ENCODE measurements at places on chromosomes 6 and 20.

DNA sequence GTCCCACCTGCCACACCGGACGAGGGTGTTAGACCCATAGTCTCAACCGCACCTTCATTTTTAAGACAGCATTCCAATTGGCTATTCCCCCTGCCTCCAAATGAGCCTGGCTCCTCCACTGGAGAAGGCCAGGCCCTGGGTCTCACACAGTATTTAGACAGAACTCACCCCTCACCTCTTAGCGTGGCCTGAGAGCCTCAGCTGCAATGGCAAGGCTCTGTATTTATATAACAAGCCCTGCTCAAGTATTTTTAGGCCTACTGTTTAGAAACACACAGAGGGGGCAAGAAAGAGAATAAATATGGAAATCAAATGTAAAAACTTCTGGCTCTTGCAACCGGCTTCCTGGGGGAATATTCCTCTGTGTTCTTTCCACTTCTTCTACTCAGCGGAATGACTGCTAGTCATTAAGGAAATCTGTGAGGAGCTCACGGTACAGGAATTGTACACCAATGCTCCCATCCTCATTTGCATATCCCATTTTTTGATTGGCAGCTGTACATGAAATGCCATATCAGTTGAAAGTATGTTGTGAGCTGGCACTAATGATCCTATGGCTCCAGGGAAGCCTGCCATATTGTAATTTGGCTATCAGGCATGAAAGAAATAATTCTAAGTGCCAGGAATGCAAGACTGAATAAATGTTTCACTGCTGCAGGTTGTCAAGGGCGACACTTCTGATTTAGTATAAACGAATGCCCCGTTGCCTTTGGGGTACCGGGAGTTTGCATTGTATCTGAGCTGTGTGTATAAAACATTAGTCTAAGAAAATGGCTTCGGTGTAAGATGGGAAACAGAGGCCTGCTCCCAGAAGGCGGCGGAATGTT lies 207.5 kb downstream of the ZNF217 start:
- no peak for DNase-seq

- DNase-seq: no peak
These were observed 1.6 kb upstream of the CABLES2 start for GRCh38 chr20:62408640-62409039.

- DNase-seq: no peak
These were observed 1.5 kb upstream of the ISM1 start for GRCh38 chr20:13219327-13220193.

GRCh38 chr6:149925253-149925973 lies 2.5 kb upstream of the RAET1G start:
- no peak for DNase-seq

GRCh38 chr20:49808753-49809152 lies 3.9 kb upstream of the SLC9A8 start:
- no peak for DNase-seq

GRCh38 chr20:62624325-62624690 lies 18.0 kb upstream of the SLCO4A1 start:
- DNase-seq: no peak

Data from cerebellum (tissue), 4 donors.